ENCODE measurements at places on chromosomes 2 and 18.

DNA sequence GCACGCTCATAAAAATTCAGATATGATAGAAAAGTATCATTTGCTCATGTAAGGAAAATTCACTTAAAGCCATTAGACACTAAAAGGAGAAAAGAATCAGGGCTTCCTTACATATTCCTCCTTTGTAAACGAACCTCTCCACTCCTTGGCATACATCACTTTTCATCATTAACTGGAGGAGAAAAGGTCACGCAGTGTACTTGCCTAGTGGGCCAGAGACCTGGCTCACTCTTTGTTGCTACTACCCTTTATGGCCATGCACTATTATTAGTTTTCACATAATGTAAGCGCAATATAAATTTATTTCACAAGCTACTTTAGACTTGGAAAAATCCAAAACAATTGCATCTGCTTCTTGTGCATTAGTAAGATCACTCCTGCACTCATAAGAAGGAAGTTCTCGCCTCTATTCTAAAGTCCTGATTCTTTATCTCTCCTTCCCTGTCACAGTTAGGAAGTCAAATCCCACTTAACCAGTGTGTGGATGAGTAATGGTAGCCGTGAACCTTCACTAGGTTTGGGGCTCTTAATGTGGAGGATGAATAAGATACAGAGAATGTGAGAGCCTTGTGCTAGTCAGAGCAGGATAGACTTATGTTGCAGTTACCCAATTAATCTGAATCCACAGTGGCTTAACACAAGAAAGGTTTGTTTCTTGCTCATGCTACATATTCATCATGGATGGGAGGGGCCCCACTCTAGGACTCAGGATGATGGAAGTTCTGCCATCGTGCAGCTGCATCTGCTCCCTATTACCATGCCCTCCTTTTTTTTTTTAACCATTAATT, 115.0 kb upstream of the GLS start:
- no peak for DNase-seq

- no peak for DNase-seq
Measured at GRCh38 chr2:43160778-43161177, 65.6 kb downstream of the ZFP36L2 start.

GRCh38 chr2:185793532-185794345, 55.1 kb downstream of the FSIP2 start:
- no peak for DNase-seq

- no peak for DNase-seq
Measured at GRCh38 chr2:113962692-113963480, 73.0 kb downstream of the ACTR3 start.

- no peak for DNase-seq
Measured at GRCh38 chr2:219451661-219452360, 17.2 kb downstream of the SPEG start.

DNA sequence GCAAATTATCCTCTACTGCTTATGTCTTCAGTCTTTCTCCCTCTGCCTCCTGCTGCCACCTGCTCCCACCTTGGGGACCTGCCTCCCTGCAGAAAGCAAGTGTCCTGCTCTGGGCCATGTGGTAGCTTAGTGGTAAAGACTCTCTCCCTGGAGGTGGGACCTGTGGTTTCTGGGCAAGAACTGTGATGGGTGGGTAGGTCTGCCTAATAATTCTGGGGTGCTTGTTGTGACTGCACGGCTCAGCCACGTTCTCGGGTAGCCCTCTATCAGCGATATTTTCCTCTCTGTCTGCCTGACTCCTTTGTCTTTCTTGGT, 16.4 kb upstream of the CD28 start:
- no peak for DNase-seq

DNA sequence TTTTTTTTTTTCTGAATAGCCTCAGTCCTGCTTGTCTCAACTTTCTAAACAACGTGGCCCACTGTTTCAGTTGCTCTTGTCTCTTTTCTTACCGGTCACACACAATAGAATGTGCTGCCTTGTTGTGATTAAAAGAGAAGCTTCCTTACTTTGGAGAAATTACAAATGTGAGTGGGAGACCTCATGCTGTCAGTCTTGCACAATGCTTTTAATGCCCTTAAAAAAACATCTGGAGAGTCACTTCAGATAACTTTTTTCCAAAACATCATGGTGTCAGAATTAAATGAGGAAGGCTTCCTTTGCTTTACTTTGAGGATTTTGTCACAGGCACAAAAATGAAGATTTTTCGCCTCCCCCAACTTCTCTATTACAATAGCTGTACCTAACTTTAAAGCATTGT, 37.7 kb downstream of the LHCGR start:
- DNase-seq = no peak

- DNase-seq = no peak
Measured at GRCh38 chr2:112924360-112924759, 13.4 kb downstream of the IL37 start.

- DNase-seq = no peak
Measured at GRCh38 chr18:77754475-77755044, 504.9 kb downstream of the GALR1 start.

DNA sequence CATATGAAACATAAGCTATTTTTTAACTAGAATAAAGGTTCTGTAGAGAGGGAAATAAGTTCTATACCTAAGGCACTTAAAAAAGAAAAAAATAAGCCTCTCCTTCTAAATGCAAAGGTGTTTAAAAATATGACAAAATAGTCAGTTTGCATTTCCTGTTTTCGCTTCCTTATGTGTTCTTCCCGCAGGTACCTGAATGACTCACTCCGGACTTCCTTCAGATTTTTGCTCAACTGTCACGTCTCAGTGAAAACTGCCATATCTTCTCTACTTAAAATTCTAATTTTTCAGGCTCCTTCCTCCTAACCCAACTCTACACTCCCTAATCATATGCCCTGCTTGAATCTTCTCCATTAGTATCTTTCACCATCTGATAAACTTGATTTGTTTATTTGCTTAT, 1333.1 kb downstream of the LRP1B start:
- DNase-seq = no peak

DNA sequence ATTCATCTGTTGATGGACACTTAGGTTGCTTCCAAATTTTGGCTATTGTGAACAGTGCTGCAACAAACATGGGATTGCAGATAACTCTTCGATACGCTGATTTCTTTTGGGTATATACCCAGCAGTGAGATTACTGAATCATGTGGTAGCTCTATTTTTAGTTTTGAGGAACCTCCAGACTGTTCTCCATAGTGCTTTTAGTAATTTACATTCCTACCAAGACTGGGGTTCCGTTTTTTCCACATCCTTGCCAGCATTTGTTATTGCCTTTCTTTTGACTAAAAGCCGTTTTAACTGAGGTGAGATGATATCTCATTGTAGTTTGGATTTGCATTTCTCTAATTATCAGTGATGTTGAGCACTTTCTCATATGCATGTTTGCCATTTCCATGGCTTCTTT, 200.3 kb downstream of the MBD5 start:
- DNase-seq = no peak

DNA sequence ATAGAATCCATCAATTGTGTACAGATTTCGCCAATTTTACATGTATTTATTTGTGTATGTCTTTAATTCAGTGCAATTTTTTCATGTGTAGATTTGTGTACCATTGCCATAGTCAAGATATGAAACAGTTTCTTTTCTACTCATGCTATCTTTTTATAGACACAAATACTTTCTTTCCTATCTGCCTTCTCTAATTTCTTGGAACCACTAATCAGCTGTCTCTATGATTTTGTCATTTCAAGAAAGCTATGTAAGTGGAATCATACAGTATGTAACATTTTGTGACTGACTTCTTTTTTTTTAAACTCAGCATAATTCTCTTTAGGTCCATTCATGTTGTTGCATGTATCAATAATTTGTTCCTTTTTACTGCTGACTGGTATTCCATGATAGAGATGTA, 33.3 kb downstream of the KIAA1328 start:
- DNase-seq = no peak

GRCh38 chr2:239932881-239933735, 92.0 kb downstream of the NDUFA10 start:
- no peak for DNase-seq

GRCh38 chr2:158766524-158766923, 28.6 kb upstream of the DAPL1 start:
- no peak for DNase-seq

DNA sequence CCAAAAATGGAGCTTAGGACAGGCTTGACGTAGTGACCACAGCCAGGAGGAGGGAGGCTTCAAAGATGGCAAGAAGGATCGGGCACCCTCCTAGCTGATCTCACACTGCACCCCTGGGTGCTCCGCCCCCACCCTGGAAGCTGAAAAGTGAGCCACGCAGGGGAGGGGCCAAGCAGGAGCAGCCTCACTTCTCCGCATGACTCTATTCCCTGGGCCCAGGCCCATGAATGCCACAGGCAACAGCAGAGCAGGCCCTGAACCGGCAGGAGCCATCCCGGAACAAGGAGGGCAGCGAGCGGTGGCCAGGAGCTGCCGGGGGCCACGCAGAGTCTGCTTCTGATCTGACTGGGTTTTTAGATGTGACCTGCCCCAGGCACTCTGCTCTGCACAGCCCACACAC, 30.0 kb downstream of the BIN1 start:
- DNase-seq = no peak

GRCh38 chr2:40445467-40445866, 6.4 kb downstream of the SLC8A1 start:
- no peak for DNase-seq

DNA sequence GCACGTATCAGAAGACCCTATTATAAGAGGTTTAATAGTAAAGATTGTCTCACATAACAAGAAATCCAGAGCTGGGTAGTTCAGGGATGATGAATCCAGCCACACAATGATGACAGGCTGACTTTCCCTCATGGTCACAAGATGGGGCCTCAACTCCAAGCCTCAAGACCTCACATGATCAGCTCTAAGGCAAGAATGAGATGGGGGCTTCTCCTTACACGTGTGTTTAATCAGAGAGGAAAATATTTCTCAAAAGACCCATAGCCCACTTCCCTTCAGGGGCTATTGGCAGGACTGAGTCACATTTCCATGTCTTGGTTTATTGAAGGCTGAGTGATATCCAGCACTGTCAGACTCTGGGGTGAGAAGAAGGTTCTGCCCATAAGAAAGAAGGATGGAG, 100.2 kb upstream of the FOSL2 start:
- no peak for DNase-seq

GRCh38 chr2:16019060-16019480, 78.7 kb downstream of the MYCN start:
- DNase-seq = no peak

GRCh38 chr18:23881778-23882177, 132.8 kb upstream of the TTC39C start:
- DNase-seq = no peak

DNA sequence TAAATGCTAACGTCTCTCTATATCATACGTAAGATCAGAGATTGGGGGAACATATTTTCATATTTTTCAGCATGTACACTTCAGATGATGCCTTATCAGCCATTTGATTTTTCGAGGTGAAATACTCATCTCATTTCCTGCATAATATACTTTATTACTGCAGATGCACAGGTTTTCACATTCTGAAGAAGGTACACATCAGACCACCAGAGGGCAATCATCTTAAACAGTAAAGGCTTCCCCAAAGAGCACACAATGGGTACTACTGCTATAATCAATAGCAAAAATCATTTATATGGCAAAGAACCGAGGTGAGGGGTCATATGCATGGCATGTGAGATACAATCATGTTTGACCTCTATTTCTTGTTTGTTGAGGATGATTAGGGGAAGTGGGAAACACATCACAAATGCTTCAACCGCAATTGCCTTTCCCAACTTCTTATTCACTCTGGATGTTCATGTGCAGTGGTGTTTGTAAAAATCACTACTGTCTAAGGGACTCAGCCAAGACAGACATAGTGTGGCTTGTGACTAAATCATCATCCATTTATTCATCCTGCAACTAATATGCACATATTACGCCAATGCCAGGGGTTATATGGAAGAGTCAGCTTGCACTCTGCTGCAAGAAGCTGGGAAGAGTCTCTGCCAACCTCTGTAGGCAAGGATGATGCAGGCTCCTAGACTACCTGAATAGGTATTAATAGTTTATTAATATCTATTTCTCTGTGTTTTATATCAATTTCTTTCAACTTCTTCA, 118.7 kb downstream of the EPB41L3 start:
- DNase-seq = no peak

DNA sequence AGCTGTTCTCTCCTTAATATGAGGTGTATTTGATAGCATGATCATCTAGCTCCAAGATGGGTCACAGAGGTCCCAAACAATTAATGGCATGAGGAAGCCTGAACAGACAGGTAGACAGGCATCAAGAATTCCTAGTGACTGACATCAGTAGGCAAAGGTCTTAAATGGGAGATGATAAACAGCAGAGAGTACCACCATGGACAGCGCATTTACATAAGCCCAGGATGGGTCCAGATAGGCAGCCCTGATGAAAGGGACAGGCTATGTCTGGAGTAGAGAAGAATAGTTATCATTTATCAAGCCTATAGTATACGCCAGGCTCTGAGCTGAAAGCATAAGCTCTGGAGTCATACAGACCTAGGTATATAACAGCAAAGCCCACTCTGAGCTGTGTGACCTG, 434.7 kb upstream of the SETBP1 start:
- DNase-seq = no peak

- DNase-seq = no peak
Measured at GRCh38 chr2:99444222-99444621, 45.6 kb downstream of the REV1 start.

GRCh38 chr2:54560146-54560881, 104.2 kb downstream of the SPTBN1 start:
- DNase-seq = no peak

DNA sequence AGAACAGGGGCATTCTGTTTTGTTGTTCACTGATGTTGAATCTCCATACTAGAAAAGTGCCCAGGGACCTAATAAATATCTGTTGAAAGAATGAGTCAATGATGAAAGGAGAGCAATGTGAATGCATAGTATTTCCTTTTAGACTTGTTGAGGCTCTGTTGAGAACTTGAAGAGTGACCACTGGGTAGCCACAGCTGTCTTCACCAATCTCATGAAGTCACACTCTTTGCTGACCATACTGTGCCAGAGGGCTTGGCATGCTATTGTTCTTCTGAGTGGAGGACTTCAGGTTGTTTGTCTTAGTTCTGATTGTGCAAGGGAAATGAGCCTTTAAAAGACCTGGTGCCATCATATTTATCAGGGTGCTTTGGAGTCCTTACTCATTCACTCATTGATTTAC, 41.6 kb upstream of the NT5C1B start:
- DNase-seq = no peak

GRCh38 chr2:33619028-33619427, 19.9 kb upstream of the FAM98A start:
- DNase-seq = no peak

DNA sequence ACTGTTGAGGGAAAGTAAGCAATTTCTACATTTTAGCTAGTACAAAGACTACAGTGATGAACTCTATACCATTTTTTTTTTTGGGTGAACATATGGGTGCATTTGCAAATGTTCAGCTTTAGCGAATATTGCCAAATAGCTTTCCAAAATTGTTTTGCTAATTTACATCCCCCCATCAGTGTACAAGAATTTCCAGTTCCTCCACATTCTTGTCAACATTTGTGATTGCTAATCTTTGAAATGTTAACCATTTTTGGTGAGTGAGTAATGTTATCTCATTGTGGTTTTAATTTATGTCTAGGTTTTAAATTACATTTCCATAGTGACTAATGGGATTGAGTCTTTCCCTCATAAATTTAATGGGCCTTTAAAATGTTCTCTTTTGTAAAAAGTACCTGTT, 16.4 kb upstream of the CNRIP1 start:
- no peak for DNase-seq

GRCh38 chr18:55544014-55544413, 44.0 kb downstream of the TCF4 start:
- DNase-seq = no peak

- DNase-seq = no peak
Measured at GRCh38 chr2:85114586-85115330, 18.4 kb upstream of the TCF7L1 start.

Measured in amygdala (tissue), 56 donors.